ENCODE measurements at places on chromosomes 2 and 18. TPM values are rescaled to one million over a fixed set of nuclear protein-coding genes. Genes with fewer than 3 reads are reported as not detected.

Gene FLACC1
- 7.0 TPM for total RNA-seq

DNA sequence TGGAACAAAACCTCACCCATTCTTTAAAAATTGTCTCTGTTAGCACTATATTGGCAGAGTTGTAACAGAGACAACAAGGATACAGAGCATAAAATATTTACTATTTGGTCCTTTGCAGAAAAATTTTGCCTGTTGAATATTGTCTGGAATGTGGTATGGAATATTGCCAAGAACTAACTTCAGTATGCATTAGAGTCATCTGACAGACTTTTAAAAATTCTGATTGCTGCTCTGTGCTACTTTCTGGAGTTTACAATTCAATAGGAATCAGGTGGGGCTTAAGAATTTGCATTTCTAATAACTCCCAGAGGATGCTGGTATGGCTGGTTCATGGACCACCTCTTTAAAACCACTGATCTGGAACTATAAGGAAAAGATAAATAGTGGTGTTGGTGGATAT, 32.8 kb upstream of the NYAP2 start:
- no peak for DNase-seq

- no peak for DNase-seq
These were observed 216.6 kb upstream of the DSEL start for GRCh38 chr18:67733088-67733487.

GRCh38 chr2:32007121-32007391, 3.8 kb downstream of the MEMO1 start:
- no peak for DNase-seq

GRCh38 chr2:74887960-74888700, 54.2 kb downstream of the HK2 start:
- no peak for DNase-seq

DNA sequence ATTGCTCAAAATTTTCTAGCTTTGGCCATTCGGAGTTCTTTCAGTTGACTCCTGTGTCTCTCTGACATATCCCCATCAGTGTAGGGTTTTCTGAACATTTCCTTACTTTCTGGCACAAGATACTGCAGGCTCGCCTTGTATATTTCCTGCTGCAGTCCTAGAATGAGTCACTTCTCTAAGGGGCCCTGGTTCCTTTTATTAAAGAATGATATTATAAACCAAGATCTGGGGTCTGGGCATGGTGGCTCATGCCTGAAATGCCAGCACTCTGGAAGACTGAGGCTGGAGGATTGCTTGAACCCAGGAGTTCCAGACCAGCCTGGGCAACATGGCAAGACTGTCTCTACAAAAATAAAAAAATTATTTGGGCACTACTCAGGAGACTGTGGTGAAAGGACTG, 3.0 kb upstream of the RPL37A start:
- DNase-seq: no peak

DNA sequence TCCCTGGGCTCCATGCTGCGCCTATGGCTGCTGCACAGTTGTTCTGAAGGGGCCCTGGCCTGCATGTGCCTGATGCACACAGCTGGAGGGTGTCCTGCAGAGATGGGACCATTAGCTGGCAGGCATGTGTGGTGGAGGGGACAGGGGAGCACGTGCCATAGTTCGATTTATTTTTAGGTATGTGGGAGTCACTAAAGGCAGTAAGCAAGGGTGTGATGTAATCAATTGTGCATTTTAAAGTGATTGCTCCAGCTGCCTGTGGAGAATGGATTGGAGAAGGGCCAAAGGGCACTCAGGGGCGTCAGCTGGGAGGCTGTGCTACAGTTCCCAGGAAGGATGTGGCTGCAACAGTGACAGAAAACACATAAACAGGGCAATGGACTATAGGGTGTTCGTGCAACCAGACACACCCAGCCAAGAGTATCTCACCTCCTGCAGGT, 205.1 kb downstream of the ARL4C start:
- DNase-seq: peak; percentile 82

GRCh38 chr2:189719571-189719970, 43.0 kb downstream of the OSGEPL1 start:
- no peak for DNase-seq

DNA sequence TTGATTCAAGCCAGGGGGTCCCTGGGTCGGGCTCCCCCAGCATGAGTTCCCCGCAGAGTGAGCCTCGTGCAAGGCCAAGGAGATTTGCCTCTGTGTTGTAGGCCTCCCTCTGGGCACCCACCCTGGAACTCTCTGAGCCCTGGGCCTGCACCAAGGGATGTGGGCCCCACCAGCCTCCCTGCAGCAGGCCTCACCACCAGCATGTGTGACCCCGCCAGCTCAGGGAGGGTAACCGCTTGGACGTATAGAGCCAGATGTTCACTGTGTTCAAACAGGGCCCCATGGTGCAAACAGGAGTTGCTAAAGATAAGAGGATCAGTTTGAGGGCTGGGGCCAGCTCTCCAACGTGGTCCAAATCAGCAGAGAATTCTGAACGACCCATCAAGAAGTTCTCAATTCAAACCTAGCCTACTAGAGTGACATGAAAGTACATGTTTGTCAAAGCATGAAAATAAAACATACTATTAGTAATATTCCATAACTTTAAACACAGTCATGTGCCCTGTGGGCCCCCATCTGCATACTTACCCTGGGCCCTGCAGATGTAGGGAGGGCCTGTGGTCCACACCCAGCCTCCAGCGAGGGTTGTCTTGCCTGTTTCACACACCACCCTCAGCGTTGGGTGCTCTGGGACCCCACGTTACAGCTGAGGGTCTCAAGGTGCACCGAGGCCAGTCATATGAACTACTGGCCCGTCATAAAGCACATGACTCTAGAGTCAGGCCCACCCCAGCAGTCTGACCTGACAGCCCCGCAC, 5.5 kb upstream of the TUBB6 start:
- no peak for DNase-seq
